Nephron progenitor cell (in vitro differentiated cells): ENCODE measurements at places on chromosomes 2 and 18.
A peak's percentile ranks its signal among the peaks of the same experiment; 100 is the strongest.

DNA sequence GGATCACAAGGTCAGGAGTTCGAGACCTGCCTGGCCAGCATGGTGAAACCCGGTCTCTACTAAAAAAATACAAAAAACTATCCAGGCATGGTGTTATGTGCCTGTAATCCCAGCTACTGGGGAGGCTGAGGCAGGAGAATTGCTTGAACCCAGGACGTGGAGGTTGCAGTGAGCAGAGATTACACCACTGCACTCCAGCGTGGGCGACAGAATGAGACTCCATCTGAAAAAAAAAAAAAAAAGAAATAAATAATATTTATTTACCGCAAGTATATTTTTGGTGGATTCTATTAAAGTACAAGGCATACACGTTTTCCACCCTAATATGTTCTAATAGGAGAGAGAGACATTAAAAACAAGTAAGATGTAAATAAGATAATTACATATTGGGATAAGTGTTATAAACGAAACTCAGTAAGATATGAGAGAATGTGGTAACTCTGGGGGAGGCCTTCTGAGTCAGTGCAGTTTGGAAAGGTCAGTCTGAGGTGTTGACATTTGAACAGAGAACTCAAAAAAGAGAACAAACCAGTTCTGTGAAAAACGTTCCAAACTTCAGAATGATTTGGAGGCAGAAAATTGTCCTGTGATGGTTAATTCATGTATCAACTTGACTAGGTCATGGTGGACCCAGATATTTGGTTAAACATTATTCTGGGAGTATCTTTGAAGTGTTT is 8.8 kb upstream of the POLI start:
- DNase-seq, result no peak

- DNase-seq, result no peak
Observed at GRCh38 chr2:139123795-139124194, 343.6 kb upstream of the NXPH2 start.

- DNase-seq, result no peak
Observed at GRCh38 chr18:52992041-52992440, 652.0 kb downstream of the DCC start.

DNA sequence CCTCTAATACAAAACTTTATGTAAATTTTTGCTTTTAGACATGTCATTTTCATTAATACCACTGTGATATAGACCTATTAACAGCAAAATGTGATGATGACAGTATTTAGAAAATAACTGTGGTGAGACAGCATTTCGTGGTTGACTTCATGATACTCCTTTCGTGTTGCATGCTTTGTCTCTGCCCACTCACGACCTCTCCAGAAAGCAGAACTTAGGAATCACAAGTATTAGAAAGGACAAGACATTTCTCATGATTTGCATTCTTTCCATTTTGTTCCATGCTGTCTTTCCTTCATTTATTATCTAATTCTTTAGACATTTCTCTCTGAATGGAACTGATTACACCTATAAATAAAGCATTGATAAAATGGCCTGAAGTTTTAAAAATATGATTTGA is 85.2 kb upstream of the POU3F3 start:
- no peak for DNase-seq

DNA sequence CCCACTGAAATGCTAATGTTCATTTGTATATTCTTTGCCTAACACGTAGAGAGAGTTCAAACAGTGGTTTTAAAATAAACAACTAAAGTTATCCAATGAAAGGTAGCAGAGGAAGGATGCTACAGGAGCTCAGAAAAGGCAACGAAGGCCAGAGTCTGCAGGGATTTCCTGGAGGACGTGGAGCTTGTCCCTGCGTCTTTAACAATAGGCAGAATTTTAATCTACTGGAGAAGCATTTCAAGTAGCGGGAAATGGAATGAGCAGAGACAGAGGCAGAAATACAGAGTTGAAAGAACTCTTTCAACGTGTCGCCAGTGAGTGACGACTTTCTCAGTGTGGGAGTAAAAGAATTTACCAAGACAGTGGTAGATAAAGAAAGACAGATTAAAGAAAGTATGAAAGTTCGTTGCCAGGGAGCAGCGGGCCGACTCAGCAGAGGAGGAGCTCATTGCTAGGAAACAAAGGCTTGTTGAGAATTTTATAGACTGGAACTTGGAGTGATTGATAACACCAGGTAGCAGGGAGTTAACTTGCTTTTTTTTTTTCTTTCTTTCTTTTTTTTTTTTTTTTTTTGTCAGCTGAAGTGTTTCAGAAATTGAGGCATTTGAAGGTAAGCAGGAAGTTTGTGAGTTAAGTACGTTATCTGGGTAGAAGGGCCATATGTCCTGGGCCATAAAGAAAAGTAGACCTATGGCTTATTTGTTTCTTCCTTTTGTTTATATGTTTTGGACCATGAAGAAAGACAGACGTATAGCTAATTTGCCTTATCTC is 625 bp upstream of the NBAS start:
- peak; percentile 40 for DNase-seq

GRCh38 chr18:8778386-8778785 is 73.0 kb downstream of the MTCL1 start:
- DNase-seq, result no peak

GRCh38 chr2:195532628-195533271 is 124.3 kb upstream of the SLC39A10 start:
- DNase-seq, result no peak

- no peak for DNase-seq
Observed at GRCh38 chr2:190802626-190803209, 77.9 kb upstream of the GLS start.

DNA sequence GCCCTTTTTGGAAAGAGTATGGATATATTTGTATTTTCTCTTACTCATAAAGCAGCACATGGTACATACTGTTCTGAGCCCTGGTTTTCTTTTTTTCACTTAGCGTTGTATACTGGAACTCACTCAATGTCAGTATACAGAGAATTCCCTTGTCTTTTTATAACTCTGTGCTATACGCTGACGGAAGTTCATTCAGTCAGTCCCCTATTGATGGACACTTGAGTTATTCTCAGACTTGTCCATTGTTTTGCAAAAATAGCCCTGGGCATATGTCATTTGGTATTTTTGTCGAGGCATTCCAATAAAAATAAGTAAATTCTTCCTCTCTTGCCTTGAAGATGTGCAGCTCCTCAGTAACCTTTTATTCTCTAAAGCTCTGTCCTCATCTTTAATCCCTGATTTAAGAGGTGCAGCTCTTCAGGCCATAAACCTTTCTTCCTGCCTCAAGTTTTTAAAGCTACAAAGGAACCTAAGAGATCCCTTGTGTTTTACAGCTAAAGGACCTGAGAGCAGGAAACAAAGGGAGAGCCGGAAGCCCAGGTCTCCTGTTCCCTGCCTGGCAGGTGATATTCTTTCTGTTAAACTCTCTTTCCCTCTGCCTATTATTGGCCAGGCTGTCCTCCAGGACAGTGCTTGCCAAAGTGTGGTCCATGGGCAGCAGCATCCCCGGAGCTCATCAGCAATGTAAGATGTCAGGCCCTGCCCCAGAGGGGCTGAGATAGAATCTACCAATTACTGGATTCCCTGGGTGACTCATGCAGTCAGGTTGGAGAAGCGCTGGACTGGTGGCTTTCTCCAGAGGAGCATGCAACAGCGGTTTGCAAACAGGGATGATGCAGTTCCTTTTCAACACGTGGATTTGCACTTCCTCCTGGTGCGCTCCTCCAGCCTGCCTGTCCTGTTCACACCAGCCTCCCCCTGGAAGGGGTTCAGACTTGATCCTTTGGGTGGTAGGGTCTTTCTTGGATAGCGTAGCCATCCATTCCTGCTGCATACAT is 158.0 kb downstream of the NEDD4L start:
- no peak for DNase-seq

- no peak for DNase-seq
Observed at GRCh38 chr18:52009958-52010357, 330.0 kb upstream of the DCC start.
